ENCODE measurements at places on chromosomes 4 and X. TPM values are rescaled to one million over a fixed set of nuclear protein-coding genes. Genes with fewer than 3 reads are reported as not detected.

Gene CAPN6
- polyA plus RNA-seq, result not detected

Gene PDE6B
- polyA plus RNA-seq, result 3.1 TPM

Gene DDIT4L
- not detected for polyA plus RNA-seq

Gene EFHC2
- not detected for polyA plus RNA-seq

Gene ATOH1
- polyA plus RNA-seq, result not detected

Gene L1CAM
- 0.05 TPM for polyA plus RNA-seq

Gene SUPT20HL2
- polyA plus RNA-seq, result not detected

Gene FAM90A26
- not detected for polyA plus RNA-seq

Gene SPANXC
- not detected for polyA plus RNA-seq

Gene CHRDL1
- 0.05 TPM for polyA plus RNA-seq
